ENCODE measurements at places on chromosomes 7 and 10.

- no peak for DNase-seq
These were observed 22.6 kb upstream of the PSMG3 start for GRCh38 chr7:1592299-1592871.

DNA sequence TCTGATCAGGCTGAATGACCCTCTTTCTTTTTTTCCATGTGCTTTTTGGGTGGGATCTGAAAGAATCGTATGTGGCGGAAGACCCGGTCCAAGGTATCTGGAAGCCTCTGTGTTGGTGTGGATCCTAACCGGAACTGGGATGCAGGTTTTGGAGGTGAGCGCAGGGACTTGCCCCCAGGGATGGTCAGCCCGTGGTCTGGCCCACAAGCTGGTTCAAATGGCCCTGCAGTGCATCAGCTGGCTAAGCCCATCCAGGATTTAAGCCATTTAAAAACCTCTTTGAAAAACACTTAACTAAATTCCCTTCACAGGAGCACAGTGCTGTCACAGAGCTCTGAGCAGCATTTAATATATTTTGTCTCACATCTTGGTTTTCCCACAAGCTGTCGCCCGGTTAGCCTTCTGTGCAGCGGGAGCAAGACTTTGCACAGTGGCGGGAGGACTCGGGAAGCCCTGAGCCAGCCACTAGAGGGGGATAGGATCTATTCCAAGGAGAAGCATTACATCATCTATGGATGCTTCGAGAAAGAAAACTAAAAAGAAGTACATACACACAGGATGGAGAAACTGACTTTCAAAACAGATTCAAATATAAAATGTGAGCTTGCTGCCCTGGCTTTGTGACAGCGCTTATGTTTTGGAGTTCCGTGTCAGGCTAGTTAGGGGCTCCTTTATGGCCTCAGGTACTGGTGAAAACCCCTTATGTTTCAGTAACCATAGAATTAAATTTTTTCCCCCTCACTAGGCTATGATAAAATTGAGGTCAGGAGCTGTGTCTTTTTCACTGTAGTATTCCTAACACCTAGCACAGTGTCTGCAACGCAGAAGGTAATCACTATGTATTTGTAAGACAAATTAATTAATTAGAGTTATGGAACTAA is 11.3 kb downstream of the CPA2 start:
- no peak for DNase-seq

DNA sequence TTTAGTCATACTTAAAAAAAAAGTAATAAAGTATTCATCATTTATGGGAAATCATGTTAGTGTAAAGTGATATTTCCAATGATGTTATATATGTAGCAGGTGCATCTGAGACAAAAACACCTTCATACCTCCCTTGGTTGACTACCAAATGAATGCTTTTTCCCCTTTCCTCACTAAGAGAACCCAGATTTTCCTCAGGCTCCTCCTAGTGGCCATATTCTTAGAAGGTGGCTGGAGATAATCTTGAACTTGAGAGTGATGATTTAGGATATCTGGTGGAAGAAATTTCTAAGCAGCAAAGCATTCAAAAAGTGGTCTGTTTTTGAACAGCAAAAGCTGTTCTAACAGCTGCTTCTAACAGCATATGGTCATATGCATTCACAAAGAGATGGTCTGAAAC is 16.8 kb upstream of the DNAH11 start:
- no peak for DNase-seq

DNA sequence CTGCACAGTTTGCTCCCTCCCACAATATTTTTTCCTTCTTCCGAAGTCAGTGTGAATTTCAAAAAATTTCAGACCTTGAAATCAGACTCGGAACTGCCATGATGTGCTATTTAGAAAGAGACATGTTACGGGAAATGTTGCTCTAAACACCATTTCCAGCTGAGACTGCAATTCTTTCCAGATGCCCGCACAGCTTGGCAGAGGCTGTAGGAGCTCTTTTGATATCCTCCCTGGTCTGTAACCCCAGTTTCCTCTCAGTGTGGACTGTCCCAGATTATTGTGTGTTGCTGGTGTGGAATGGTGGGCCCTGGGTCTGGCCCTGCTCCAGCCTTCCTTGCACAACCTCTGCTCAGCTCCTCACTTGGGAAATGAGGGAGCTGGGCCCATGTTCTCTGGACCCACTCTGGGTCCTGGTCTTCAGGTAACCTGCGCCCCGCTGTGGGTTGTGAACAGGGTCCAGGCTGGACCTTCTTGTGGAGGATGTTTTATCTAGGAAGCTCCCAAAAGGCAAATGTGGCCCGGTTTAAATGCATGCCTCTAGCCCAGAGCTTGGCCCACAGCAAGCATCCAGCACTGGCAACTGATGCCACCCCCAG is 172.8 kb upstream of the CXCL12 start:
- DNase-seq = no peak

- DNase-seq = no peak
These were observed 597 bp downstream of the SND1 start for GRCh38 chr7:127652333-127653248.

GRCh38 chr10:96588060-96588554 is 1.3 kb upstream of the TM9SF3 start:
- DNase-seq = no peak

GRCh38 chr7:2986561-2986960 is 57.1 kb downstream of the CARD11 start:
- DNase-seq = no peak

DNA sequence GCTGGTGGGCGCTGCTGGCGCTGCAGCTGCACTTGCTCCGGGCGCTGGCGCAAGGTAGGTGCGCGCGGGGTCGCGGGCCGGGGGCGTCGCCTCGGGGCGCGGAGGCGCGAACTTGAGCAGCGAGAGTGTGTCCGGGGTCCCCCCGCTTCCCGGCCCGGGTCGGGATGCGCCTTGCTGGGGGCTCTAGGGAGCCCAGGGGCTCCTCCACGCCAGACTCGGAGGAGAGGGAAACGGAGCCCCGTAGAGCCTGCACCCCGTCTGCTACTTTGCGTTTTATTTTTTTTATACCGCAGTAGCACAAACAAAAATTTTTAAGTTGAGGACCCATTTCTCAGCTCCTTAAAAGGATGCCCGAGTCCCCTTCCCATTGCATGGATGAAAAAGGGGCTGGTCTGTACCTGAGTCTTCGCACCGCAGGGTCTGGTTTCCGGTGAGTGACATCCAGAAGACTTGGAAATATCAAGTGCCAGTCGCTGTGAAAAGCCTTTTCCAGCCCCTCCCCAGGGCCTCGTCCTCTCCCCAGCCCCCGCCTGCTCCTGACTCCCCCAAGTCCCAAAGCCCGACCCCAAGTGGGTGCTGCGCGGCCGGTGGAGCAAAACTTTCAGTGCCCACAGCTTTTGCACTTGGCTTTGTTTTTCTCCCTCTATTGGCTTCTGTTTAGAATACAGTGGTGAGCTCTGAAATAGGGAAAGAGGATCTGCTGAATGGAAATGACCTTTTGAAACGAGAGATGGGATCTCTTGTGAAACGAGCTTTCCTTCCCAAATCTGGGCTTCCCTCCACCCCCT is 973 bp downstream of the SDK1 start:
- peak; percentile 5 for DNase-seq

DNA sequence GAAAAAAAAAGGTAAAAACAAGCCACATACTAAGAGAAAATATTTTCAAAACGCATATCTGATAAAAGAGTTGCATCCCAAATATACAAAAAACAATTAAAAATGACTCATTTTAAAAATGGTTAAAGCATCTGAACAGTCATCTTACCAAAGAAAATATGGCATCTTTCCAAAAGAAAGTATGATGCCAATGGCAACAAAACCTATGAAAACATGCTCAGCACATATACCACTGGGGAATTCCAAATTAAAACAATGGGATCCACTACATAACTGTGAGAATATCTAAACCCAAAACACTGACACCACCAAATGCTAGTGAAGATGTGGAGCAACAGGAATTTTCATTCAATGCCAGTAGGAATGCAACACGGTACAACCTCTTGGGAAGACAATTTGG is 39.3 kb downstream of the VSTM2A start:
- no peak for DNase-seq

- no peak for DNase-seq
These were observed 42.2 kb upstream of the SEMA3E start for GRCh38 chr7:83691095-83691494.

DNA sequence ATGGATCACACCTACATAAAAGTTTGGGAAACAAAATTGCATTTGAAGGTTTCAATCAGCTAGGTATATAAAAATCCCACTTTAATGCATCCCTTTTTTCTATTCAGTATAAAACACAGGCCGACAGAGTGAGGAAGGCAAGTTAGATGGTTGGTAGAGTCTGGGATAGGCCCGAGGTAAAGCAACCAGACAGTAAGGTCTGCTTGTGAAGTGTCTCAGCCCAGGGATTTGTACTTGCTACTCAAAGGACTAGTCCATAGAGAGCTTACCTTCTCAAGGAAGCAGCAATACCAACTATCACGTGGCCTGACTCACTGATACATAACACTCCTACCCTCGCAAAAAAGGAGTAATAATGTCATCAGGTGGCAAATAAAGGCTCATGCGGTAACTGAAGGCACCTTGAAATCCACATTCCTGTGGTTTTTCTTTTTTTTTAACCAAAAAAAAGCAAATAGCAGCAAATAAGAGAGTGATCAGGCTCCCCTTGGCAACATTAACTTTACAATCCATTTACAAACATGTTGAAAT is 56.2 kb upstream of the ATP6V0A4 start:
- no peak for DNase-seq

DNA sequence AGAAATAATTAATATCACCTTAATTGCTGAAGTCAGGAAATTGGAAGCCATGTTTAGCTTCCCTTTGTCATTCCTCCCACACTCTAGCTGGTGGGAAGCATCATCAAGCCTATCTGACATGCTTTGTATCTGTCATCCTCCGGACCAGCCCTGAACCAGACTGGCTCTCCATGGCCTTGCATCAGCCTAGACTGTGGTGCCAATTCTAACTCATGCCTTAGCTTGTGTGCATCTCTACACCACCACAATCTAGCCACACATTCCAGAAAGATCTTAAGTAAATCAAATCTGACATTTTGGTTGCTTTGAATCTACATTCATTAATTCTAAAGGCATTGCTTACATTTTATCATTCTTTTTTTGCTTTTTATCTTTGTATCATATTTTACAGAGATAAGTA is 196.4 kb upstream of the VSTM2A start:
- no peak for DNase-seq

DNA sequence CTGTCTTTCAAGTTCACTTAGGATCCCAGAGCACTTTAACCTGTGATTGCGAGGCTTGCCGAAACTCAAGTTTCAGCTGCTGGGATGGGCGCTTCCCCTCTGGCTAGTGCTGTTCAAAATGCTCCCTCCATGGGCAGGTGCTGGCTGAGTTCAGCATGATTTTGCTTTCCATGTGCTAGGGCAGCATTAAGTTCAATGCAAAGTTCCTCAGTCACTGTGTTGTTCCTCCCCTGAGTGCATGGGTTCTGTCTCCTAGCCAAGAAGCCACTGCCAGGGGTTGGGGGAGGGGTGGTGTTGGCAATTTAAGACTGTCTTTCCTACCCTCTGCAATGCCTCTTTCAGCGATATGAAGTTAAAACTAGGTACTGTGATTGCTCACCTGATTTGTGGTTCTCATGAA is 56.5 kb upstream of the HELLS start:
- no peak for DNase-seq

- no peak for DNase-seq
These were observed 40.7 kb upstream of the FMC1 start for GRCh38 chr7:139300390-139300789.

GRCh38 chr10:30186371-30186875 is 127.0 kb upstream of the JCAD start:
- no peak for DNase-seq
